ENCODE measurements at places on chromosomes 5 and 9.

- DNase-seq: no peak
Measured at GRCh38 chr9:121689461-121690157, 38.2 kb downstream of the DAB2IP start.

GRCh38 chr5:149408252-149409099 lies 29.4 kb upstream of the IL17B start:
- DNase-seq: no peak

DNA sequence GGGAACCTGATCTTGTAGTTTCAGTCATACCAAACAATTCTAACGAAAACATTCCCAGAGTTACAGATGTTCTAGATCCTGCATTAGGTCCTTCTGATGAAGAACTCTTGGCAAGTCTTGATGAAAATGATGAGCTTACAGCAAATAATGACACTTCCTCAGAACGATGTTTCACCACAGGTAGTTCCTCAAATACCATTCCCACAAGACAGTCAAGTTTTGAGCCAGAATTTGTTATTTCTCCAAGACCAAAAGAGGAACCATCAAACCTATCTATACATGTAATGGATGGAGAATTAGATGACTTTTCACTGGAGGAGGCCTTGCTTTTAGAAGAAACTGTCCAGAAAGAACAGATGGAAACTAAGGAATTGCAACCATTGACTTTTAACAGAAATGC lies 21.0 kb downstream of the RMI1 start:
- no peak for DNase-seq

GRCh38 chr5:7053125-7053524 lies 339.9 kb downstream of the TENT4A start:
- DNase-seq: no peak

GRCh38 chr9:113973963-113974413 lies 97.9 kb downstream of the ZNF618 start:
- DNase-seq: no peak

GRCh38 chr9:30575218-30575617 lies 1809.2 kb upstream of the ACO1 start:
- no peak for DNase-seq

GRCh38 chr9:5042661-5043178 lies 57.6 kb downstream of the JAK2 start:
- DNase-seq: no peak

DNA sequence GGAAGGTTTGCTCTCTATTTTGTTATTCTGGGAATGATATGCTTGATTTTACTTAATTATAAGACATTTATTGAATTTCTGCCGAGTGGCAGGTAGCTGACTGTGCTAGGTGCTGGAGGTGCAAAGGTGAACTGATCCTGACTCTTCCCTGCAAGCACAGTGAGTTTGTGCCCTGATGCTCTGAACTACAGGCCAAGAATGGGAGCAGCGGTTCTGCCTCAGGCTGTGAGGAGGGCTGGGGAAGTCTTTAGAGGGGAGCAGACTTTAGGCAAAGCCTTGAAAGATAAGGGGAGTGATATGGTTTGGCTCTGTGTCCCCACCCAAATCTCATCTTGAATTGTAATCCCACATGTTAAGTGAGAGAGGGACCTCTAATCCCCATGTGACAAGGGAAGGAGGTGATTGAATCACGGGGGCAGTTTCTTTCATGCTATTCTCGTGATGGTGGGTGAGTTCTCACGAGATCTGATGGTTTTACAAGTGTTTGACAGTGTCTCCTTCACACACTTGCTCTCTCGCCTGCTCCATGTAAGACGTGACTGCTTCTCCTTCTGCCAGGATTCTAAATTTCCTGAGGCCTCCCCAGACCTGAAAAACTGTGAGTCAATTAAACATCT lies 73.1 kb downstream of the NDFIP1 start:
- DNase-seq: no peak

- DNase-seq: no peak
Measured at GRCh38 chr5:142095651-142096330, 12.8 kb upstream of the NDFIP1 start.

DNA sequence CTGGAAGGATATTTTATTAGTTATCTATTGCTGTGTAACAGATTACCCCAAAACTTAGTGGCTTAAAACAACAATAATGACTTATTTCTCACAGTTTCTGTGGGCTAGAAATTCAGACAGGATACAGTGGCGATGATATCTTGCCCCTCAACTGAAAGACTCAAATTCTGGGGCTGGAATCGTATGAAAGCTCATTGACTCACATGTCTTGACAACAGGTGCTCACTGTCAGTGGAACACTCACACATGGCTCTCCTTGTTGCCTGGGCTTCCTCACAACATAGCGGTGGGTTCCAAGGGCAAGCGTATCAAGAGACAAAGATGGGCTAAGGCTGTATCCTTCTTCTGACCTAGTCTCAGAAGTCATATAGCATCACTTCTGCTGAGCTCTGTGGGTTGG lies 3.7 kb upstream of the GNPDA1 start:
- DNase-seq: no peak

- DNase-seq: no peak
Measured at GRCh38 chr5:40367255-40367654, 312.5 kb upstream of the PTGER4 start.

DNA sequence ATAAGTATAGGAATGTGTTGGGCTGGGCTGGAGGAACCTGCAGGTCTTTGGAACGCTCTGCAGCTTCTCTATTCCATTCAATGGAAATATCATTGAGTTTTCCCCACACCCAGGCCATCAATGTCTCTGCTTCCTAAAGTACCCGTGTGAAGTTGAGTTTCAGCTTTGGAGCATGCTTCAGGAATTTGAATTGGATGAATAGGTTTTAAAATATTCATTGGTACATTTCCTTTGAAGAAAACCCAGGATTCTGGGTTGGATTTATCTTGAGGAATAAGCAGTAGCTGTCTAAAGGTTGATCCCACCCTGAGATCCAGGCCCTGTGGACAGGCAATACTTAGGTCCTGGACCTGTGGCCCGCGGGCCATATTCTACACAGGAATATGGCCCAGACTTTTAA lies 37.3 kb downstream of the INSYN2B start:
- DNase-seq: no peak

GRCh38 chr9:27699621-27700020 lies 126.3 kb upstream of the C9orf72 start:
- DNase-seq: no peak

- peak; percentile 11 for DNase-seq
Measured at GRCh38 chr9:6788162-6789016, 30.6 kb downstream of the KDM4C start.

DNA sequence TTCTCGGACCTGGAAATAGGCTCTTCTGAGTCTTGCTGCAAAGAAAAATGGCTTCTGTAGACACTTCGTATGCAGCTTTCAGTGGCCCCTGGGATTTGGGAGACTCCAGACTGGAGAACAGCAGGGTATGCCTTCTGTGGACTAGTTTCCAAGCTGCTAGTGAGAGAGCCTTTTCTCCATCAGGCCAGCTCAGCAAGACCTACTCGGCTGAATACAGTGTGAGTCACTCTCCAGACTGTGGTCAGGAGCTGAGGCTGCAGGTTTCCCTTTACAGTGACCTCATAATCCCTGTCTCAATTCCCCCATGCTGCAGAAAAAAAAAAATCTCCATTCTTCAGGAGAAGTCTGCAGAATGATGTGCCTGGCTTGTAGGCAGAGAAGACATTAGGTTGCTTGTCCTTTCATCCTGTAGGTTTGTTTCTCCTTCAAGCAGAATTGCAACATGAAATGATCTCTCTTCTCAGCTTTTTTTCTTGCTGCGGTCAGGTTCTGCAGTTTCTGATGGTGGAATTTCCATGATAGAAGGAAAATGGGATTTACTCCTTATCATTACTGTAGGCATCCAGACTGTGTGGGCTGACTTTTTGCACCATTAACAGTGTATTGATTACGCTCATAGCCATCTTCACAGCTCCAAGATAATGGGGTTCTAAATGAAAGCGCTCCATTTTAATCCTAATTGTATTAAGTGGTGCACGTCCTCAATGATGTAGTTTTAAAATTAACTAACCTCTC lies 78.3 kb upstream of the TNFSF8 start:
- DNase-seq: peak; percentile 70

- DNase-seq: no peak
Measured at GRCh38 chr5:140110646-140110957, 3.3 kb upstream of the PURA start.

DNA sequence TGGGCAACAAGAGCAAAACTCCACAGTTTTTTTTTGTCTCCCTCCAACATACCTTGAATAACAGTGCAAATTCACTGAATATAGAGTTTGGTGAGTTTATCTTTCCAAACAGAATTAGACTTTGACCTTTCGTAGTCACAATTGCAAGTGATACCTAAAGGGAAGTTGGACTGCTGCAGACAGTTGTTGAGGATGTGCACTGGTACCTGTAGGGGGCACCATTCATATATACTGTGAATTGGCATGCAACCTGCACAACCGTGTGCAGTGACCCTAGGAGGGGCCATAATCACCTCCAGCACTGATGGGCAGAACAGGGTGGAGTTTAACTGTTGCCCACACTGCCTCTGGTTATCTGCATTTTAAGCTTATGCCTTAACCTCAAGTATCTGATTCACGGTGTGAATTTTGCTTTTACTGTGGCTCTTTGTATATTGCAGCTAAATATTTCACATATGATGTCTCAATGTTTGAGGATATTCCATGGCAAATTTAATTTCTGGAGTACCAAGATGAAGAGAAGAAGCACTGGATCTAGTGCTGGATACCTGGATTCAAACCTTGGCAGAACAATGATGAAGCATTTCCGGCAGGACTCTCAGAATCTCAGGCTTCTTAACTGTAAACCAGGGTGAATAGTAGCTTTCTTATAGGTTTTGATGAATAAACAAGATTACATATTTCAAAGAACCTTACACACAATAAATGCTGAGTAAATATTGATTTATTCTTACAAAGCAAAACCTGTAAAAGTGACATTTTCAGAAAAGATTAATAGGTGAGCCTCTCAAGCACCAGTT lies 144.3 kb downstream of the ACTBL2 start:
- DNase-seq: peak; percentile 6

GRCh38 chr9:101479338-101480030 lies 43.9 kb upstream of the ALDOB start:
- no peak for DNase-seq

DNA sequence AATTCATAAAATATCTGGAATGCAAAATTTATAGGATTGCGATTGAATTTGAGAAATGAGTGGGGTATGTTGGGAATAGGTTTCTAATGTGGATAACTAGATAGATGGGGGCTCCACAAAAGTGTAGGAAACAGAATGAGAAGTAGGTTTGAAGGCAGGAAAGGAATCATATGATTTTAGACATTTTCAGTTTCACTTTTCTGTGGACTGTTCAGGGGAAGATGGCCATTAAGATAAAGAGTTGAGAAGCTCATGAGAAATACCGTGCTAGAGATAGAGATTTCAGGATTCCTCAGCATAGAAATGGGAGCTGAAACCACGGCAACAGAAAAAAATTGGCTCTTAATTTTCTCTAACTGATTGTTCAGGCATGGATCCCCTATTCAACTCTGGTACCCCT lies 163.4 kb upstream of the CD180 start:
- no peak for DNase-seq

DNA sequence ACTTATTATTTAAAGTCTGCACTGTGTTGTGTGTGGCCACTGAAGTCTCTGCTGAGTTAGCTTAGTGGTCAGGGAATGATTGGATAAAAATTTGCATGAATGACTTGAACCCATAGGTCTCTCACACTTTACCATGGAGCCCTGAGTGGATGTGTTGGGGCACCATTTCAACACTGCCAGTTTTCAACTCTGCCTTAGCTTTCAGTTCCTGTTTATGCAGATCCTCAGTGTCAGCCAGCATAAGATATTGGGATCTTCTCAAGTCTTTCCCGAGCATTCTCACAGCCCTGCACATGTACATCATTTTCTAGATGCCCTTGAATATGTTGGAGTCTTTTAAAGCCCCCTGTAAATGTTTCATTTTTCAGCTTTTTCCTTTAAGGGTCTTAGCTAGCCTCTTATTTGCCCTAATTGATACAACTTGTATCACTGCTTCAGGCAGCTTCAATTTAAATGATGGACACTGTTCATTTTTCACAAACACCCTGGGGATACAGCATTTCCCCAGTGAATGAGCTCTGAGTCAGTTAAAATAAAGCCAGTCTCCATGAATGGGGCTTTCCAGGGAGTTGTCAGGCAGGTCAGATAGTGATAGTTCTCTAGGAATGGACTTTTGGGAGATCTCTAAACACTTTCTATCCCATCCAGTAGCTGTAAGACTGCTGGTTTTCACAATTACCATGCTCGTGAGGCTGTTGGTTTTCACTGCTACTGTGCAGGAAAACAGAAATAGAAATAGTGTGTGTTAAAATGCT lies 211.9 kb upstream of the PAPPA start:
- DNase-seq: no peak

- DNase-seq: no peak
Measured at GRCh38 chr9:36884721-36885120, 149.3 kb downstream of the PAX5 start.

- peak; percentile 41 for DNase-seq
Measured at GRCh38 chr5:2131196-2131595, 248.5 kb upstream of the IRX4 start.

DNA sequence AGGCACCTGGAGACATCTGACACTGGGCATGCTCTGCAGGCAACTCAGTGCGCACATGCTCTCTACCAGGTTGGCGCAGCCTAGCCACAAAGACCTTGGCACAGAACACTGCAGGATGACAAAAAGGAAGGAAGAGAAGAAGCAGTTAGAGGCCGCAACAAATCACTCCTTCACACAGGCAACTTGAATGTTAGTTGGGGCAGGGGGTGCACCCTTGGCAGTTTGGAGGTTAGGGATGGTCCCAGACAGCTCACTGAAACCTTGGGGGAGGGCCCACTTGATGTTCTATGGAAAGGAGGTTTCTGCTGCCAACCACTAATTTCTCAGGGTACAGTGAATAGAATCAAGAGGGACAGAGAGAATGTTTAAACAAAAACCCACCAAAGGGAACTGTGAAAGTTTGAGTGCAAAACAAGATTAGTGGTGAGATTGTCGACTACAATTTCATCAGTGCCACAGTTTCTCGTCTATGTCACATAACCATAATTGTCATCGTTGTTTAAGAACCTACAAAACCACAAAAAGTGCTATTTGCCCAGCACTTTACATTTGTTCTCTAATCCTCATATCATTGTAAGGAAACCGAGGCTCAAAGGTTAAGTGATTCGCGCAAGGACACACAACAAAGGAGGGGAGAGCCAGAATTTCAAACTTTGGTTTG lies 48.7 kb downstream of the FBXW11 start:
- no peak for DNase-seq

- DNase-seq: peak; percentile 11
Measured at GRCh38 chr5:108093186-108093585, 288.7 kb downstream of the FBXL17 start.

GRCh38 chr5:35598707-35599370 lies 18.8 kb upstream of the SPEF2 start:
- no peak for DNase-seq

- DNase-seq: no peak
Measured at GRCh38 chr5:115274584-115274983, 11.9 kb upstream of the PGGT1B start.

DNA sequence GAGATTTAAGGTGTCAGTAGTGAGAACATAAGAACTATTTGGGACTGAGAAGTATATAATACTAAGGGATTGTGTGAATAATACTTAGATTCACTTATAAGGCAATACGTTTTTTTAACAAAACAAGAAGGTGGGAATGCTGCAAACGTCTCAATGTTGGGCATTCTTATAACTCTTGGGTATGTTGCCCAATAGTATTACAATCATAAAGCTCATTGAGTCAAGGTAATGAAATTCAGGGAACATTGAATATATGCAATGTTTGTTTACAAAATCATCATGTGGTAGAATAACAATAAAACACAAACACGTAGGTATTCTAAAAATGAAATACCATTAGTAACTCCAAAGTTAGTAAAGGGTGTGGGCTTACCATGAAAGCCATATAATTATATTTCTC lies 400.7 kb downstream of the KIAA0825 start:
- DNase-seq: no peak

GRCh38 chr5:141127305-141127704 lies 5.7 kb downstream of the PCDHB4 start:
- DNase-seq: no peak

Measured in SJSA1 (cell line).